Motor neuron (in vitro differentiated cells): ENCODE measurements at places on chromosomes 6 and 20. TPM values are rescaled to one million over a fixed set of nuclear protein-coding genes. Genes with fewer than 3 reads are reported as not detected.
A peak's percentile ranks its signal among the peaks of the same experiment; 100 is the strongest.

- no peak for ATAC-seq
Measured at GRCh38 chr6:73690056-73690455, 5.9 kb upstream of the CD109 start.

DNA sequence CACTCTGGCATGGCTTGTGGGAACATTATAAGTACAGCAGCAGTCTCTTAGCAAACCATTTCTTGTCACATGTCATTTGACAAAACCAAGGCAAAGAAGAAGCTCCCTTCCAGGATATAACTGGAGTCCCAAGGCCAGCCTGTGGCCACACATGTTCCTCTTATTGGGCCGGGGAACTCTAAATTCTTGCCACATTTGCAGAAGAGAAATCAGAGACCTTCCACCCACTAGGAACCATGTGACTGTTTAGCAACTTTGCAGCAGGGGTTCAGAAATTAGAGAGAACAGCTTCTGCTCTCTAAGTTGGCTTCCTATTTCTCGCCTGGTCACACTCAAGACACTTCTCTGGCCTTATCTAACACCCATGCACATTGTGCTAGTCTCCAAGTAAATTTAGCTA is 20.4 kb upstream of the MEP1A start:
- no peak for ATAC-seq

GRCh38 chr6:126261792-126262421 is 78.0 kb upstream of the CENPW start:
- ATAC-seq: no peak

DNA sequence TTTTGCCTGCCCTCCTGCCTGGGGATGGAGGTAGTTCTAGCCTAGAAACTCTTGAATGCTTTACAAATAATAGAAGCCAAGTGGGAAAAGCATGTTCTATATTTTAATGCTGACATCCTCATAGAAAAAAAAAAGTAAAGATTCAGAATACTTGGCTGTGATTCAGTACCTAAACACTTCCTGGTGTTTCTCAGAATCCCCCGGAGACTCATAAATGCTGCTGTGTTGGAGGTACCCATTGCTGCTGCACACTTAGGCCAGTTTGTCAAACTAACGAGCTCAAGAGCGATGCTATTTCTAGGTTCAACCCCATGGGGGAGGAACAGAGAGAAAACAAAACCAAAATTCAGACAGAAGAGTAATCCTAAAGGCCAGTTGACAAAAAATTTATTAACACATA is 38.8 kb upstream of the ZFP64 start:
- no peak for ATAC-seq

GRCh38 chr20:32326504-32326845 is 31.7 kb upstream of the ASXL1 start:
- ATAC-seq: no peak

- no peak for ATAC-seq
Measured at GRCh38 chr6:169529931-169530751, 171.7 kb downstream of the WDR27 start.

DNA sequence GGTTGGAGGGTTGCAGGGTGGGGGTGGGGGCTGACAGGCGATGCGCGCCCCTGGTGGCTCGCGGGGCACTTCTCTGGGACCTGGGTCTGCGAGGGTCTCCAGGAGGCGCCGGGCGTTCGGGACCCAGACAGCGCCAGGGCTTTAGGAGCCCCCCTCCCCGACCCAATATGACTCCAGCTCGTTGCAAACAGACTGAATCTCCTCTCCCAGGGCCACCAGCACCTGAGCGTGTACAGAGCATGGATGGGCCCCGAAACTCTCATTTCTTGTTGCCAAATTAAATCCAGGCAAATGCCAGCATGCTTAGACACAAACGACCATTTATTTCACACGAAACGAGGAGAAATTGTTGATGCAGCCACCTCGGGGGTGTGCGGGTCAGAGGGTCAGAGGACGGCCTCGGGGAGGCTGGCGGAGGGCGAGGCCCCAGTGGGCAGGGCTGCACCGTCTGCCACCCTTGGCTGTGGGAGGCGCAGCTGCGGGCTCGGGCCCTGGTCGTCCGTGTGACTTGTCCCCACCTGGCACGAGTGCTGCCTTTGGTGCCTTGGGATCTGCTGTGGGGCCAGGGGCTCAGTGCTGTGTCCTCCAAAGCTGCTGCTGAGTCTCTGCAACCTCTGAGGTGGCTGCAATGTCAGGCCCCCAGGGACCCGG is 20.9 kb upstream of the GATA5 start:
- peak; percentile 57 for ATAC-seq

GRCh38 chr20:51650685-51651134 is 108.2 kb upstream of the NFATC2 start:
- ATAC-seq: peak; percentile 77

DNA sequence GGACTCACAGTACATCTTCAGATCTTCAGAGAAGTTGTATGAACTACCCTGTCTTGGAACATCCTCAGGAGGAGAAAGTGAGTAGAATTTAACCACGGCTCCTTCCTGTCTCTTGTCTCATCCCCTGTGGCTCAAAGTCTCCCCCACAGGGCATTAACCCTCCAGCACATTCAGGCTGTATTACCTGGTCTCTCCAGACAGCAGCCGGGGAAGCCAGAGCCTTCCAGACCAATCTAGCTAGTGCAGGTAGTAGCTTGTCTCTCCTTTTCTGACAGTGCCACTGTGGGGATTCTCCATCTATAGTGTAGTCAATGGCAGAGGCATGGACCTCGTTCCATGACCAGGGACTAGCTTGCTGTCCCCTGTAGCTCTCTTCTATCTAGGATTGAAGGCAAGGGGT is 16.9 kb upstream of the ELMO2 start:
- ATAC-seq: no peak

- no peak for ATAC-seq
Measured at GRCh38 chr20:47125508-47125757, 230.8 kb downstream of the EYA2 start.

DNA sequence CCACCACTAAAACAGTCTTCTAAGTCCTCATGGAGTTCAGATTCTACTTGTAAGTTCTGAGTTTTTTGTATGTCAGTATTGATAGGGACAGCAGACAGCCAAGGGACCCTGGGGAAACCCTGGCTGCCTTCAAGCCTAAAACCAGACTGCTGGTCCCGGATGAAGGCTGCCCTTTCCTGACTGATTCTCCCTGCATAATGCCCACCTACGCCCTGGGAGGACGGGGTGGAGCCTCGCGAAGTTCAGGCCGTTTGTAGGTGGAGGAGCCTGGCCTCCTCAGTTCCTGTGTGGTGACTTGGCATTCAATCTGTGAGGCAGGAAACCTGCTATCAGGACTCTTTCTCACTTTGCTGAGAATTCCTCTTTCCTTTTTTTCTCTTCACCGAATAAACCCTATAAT is 120.3 kb upstream of the LGSN start:
- ATAC-seq: no peak

- ATAC-seq: no peak
Measured at GRCh38 chr6:26554697-26555504, 16.7 kb downstream of the HMGN4 start.

DNA sequence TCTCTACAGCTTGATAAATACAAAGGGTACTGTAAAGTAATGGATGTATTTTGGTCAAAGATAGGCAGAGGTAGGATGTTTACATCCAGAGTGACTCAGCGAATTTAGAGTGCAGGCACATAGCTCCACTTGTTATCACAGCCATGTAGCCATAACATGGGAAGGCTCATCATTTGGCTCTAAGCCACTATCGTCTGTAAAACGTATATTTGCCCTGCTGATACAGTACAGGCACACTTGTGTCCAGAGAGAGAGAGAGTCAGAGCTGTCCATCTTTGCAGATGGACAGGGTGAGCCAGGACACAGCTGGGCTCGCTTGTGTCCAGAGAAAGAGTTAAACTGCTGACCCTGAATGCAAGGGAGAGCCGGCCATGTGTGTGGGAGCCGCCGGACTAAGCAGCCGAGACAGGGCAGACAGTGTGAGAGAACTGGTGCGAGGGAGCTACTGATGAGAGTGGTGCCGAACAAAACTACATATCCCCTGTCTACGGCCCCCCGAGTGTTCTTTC is 619.0 kb downstream of the DOK5 start:
- ATAC-seq: no peak

- no peak for ATAC-seq
Measured at GRCh38 chr6:158713469-158713868, 63.6 kb downstream of the SYTL3 start.

GRCh38 chr20:6426287-6426891 is 303.6 kb upstream of the FERMT1 start:
- no peak for ATAC-seq

GRCh38 chr6:11366183-11366933 is 133.9 kb upstream of the NEDD9 start:
- no peak for ATAC-seq

DNA sequence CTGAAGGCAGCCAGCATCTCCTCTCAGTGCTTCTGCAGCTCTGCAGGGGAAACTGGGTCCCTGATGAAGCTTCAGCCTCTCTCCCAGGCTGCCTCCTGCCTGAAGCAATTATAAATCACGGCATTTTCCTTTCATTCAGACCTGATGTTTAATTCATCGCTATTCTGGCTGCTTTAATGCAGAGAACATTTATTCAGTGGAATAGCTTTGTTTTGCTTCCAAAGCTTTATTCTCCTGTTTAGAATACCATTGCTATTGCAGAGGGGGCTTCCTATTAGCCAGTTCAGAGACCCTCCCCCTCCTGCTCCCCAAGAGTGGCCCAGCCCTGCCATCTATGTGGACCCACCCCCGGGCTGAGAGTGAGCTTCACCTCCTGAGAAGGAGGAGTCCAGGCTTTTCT is 255.6 kb downstream of the LRFN2 start:
- ATAC-seq: peak; percentile 76

DNA sequence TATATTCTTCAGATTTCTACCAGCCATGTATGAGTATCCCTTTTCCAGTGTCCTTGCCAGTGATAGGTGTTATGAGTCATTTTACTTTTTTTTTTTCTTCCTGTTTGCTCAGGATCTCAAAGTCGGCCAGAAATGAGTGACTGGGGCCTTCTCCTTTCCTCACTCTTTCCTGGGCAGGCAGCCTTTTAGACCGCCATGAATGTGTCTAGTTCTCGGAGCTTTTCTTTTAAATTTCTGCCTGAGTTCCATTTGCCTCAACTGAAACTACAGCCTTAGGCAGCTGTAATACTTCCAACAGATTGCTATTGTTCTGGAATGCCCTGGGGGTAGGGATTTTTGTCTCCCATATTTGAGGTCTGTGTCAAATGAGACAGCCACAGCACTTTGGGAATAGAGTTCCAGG is 83.7 kb downstream of the STXBP5 start:
- ATAC-seq: no peak

- ATAC-seq: no peak
Measured at GRCh38 chr20:14826543-14827313, 489.3 kb upstream of the FLRT3 start.

DNA sequence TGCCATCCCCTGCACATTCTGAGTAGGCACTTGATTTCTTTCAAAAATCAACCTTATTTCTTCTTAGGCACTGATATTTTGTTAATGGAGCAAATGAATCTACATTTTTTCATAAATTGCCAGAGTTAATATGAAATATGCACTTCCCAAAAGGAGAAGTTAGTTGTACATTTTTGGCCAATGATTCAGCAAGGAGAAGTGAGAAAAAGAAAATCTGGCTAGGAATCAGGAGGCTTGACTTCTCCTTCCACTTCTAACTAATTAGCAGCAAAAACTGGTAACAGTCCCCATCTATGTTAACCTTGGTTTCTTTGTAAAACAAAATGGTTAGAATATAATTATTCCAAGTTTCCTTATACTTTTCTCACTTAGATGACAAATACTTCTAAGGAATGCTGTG is 7.0 kb upstream of the DSE start:
- ATAC-seq: no peak

DNA sequence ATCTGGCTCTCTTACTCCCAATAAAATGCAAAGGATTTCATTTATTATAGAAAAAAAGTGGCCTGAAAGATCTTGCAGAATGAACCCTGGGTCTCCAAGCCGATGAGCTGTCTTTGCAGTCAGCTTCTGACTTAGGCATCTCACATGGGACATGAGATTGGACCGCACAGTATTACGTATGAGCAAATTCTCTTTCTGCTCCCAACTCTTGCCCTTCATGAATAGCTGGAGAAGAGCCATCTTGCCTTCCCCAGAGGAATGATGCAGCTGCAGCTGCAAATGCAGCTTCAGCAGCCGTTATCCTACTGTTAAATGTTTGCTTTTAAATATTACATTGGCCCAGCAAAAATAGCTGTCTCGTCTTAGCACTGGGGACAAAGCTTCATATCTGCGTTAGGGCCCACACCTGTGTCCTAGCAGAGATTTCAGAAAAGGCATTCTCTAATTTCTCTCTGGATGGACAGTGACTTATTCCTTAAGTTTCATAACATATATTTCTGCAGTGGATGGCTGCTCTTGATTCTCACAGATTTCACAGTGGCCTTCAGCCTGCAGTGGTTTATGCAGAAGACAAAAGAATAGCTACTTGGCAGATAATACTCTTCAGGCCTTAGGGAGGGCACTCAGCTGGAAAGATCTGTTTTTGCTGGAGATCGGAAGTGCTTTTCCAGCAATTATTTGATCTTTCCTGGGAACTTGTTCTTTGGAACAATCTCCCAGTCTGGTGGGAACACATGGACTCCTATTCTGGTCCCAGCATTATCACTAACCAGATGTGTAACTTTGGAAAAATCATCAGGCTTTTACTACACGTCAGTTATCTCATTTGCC is 129.2 kb downstream of the FYN start:
- no peak for ATAC-seq

- no peak for ATAC-seq
Measured at GRCh38 chr6:16180696-16181438, 52.0 kb downstream of the MYLIP start.

GRCh38 chr20:17985388-17986018 is 16.7 kb downstream of the MGME1 start:
- no peak for ATAC-seq

DNA sequence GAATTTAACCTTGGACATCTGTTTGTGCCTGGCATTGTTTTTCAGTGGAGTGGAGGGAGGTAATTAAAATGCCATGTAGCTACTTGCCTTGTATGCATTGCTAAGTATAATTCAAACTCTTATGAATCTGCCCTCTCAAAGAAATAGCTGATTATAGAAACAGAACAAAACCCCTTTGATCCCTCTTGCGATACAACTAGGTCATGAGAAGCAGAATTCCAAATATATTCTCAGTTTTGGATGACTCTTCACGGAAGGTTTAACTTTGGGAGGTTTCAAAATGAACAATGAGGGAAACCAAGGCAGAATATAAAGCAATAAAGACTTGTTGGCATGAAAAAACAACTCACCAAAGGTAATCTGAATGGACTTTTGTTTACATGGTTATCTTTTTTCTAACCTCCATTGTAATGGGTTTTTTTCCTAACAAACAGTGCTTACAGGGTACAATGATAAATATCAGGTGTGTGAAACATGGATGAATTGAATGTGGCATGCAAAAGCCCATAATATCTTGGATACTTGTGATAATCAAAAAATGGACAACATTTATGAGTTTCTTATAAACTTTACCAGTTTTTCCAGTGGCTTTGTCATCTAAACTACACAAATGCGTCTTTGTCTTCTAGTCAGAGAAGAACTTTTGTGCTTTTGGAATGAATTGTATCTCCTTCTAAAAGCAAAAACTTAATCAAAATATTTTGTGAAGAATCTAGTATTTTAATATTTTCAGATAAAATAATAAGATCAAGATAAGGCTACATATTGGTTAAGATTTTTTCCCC is 15.7 kb upstream of the HEY2 start:
- no peak for ATAC-seq

Gene TNXB
- total RNA-seq: 1.1 and 1.5 TPM in 2 replicates

Gene TRIM10
- total RNA-seq: 0.13 TPM in 1 of 2 replicates, not detected in the other

Gene RUNX2
- 0.50 and 1.3 TPM in 2 replicates for total RNA-seq

Gene CLIC5
- 0.38 and 0.91 TPM in 2 replicates for total RNA-seq

Gene ASIP
- 0.54 TPM in 1 of 2 replicates, not detected in the other for total RNA-seq
